EH (cell line): ENCODE measurements at places on chromosomes 6 and 20.

GRCh38 chr6:10404107-10404798 lies 10.6 kb downstream of the TFAP2A start:
- peak; percentile 97 for DNase-seq

DNA sequence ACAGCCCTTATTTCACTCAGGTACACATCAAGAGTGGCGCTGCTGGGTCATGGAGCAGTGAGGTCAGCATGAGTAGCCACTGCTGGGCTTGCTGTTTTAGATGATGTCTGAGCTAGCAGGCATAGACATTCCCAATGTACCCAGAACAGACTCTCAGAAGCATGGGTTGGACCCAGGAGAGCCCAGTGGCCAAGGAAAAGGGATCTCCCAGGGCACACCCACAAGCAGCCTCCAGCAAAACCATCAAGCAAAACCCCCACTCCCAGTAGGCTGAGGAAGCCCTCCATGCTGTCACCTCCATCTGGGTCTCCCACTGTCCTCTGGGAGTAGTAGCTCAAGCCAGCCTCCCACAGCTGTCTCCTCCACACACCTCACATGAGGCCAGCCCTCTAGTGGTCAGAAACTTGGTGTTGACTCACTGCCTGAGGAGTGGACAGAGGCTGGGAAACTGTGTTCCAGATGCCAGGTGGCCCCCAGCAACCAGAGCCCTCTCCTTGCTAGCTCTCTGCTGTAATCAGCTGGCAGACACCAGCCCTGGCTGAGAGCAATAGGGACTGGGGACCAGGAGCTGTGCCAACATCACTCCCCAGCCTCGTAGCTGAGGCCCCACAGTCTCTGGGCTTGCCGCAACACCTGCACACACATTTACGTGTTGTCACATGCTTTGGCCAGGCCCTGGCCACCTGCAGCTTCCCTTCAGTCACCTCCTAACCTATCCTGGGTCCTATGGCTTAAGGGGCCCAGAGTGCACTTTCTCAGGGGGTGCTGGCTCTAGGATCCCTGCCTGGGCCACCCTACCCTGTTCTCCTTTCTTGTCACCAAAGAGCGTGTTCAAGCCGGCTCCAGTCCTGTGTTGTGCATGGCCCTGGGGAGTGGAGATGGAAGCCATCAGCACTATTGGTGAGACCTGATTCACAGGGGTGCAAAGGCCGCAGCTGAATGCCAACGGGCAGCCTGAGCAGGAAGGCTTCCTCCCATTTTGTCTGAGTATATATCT lies 1.9 kb upstream of the AP5S1 start:
- DNase-seq: peak; percentile 86

DNA sequence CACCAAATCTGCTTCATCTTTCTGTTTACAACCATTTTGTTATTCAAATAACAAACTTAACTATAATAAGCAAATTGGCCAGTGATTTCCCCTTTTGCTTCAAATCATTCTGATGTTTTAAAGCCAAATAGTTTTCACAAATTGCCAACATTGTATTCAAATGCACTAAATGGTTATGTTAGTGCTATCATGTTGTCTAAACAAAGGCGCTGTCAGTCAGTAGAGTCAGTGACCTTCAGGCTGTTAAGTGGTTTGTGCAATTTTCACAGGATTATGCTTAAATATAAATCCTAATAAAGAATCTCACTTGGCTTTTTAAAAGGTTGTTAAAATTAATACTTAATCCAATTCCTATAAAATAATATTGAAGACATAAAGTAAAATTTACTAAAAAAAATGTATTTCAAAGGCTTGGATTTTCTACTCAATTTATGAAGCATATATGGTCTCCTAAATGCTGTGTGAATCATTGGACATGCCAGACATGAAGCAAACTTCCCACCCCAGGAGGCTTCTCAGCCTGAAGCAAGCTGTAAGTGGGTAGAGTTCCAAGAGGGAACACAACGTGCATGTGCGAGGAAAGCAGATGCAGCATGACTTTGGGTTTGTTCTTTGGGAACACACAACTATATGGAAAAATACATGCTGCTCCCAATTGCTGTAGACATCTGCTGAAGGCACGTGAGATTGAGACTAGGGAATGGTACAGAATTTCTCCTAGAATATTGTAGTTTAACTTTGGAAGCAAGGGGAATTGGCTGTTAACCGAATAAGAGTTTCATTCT lies 54.9 kb downstream of the RSPO3 start:
- no peak for DNase-seq

- peak; percentile 60 for DNase-seq
Measured at GRCh38 chr20:1171461-1172093, 13.2 kb downstream of the TMEM74B start.

GRCh38 chr20:47762699-47763268 lies 22.5 kb downstream of the SULF2 start:
- no peak for DNase-seq

GRCh38 chr6:41488433-41489119 lies 57.6 kb upstream of the FOXP4 start:
- peak; percentile 86 for DNase-seq

- DNase-seq: no peak
Measured at GRCh38 chr6:151027295-151027747, 161.8 kb downstream of the MTHFD1L start.

DNA sequence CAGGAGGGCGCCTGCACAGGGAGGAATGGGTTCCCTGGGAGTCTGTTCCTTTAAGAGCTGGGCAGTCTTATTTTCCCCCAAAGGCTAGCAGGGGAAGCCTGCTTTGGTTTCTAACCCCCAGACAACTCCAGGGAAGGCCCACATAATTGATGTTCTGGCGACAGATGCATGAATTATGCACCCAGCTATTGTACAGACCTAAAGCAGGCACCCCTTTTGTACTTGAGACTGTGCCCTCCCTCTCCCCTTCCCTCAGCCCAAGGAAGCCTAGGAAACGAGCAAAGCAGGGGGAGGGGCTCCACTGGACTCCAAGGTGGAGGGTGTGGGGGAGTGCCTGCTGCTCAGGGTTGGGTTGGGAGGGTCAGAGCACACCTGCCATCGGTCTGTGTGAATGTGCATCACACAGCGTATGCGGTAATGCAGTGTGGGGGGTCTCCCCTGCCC lies 102.1 kb downstream of the KCNB1 start:
- no peak for DNase-seq

DNA sequence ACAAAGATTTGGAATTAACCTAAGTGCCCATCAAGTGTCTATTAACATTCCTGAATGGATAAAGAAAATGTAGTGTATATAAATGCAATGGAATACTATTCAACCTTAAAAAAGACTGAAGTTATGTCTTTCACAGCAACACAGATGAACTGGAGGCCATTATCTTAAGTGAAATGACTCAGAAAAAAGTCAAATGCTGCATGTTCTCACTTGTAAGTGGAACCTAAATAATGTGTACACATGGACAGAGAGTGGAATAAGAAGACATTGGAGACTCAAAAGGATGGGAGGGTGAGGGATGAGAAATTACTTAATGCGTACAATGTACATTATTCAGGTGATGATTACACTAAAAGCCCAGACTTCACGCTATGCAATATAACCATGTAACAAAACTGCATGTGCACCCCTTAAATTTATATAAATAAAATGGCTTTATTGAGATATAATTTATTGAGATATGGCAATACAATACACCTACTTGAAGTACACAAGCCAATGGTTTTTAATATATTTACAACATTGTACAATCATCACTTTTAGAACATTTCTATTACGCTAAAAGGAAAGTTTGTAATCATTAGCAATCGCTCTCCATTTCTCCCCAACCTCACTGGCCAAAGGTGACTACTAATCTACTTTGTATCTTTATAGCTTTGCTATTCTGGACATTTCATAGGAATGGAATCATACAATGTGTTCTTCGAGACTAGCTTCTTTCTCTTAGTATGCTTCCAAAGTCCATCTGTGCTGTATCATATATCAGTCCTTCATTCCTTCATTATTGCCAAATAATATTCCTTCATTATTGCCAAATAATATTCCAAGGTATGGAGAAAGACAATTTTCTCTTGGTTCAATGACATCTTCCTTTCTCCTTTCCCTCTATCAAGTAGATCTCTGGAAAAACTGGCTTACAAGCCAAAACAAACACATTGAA lies 5.8 kb downstream of the STX7 start:
- DNase-seq: no peak

GRCh38 chr6:155378276-155378675 lies 64.0 kb upstream of the TFB1M start:
- no peak for DNase-seq

DNA sequence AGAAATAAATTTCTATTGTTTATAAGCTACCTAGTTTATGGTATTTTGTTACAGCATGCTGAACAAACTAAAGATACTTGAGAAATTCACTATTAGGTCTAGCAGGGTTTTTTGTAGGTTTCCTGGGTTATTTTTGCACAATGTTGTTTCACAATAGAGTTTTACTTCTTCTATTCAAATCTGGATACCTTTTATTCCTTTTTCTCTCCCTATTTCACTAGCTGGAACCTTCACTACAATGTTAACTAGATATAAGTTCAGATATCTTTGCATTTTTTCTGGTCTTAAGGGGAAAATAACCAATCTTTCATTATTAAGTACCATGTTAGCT lies 237.7 kb upstream of the CITED2 start:
- DNase-seq: no peak
